T1000 (cell line): ENCODE measurements at places on chromosomes 3 and 15.

- DNase-seq, result no peak
Measured at GRCh38 chr3:109809513-109809912, 472.2 kb upstream of the DPPA4 start.

DNA sequence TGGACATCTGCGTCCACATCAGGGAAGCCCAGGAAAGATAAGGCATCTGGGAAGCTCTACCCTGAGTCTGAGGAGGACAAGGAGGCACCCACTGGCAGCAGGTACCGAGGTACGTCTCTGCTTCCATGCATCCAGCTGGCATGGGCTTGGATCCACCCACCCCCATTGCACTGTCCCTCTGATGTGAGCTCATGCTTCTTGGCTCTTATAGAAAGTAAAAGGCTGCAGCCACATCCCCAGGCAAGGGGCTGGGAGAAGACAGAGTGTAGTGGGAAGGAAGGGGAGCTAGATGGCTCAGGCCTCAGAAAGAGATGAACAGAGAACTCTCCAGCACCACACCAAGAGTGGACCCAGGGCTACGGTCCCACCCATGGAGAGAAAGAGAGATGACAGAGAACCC is 18.2 kb downstream of the PTH1R start:
- DNase-seq, result no peak

DNA sequence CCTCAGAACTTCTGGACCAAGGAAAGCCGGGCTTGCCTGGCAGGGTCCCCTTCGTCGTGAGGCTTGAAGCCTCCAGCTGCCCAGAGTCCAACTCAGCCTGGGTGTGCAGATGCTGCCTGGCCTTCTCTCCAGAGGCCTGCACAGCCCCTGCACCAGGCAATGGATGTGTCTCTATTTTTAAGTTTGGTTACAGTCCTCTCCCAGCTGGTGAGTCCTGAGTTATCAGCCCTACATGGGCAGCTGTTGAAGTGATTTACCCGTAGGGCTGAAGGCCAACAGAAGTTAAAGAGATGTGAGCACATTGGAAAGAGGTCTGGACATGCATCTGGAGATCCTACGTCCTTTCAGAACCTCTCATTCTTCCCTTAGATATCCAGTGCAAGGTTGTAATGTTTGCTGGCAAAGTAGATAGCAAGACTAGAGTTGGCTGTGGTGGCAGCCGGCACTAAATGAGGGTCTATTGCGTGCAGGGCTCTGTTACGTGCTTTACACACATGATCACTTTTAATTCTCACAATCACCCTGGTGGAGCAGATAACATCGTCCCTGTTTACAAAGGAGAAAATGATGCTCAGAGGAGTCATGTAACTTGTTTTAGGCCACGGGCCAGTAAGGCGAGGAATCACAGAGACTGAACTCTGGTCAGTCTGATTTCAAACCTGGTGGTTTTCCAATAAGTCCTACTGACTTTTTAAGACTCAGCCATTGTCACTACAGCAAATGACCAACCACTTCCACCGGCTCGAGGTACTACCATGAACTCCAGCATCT is 9.9 kb downstream of the FYCO1 start:
- DNase-seq, result no peak

DNA sequence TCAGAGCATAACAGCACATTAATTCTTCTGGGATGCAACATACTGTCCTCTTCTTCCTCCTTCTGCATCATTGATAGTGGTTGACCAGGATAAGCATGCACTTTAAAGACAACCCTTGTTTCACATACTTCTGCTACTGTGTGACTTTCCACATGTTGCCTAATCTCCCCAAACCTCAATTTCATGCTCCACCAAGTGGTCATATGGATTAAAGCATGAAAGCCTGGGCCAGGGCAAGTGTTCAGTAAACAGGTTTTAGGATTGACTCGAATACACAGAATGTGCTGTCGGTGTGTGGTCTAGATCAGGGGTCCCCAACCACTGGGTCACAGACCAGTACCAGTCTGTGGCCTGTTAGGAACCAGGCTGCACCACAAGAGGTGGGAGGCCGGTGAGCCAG is 22.5 kb upstream of the BFSP2 start:
- no peak for DNase-seq

DNA sequence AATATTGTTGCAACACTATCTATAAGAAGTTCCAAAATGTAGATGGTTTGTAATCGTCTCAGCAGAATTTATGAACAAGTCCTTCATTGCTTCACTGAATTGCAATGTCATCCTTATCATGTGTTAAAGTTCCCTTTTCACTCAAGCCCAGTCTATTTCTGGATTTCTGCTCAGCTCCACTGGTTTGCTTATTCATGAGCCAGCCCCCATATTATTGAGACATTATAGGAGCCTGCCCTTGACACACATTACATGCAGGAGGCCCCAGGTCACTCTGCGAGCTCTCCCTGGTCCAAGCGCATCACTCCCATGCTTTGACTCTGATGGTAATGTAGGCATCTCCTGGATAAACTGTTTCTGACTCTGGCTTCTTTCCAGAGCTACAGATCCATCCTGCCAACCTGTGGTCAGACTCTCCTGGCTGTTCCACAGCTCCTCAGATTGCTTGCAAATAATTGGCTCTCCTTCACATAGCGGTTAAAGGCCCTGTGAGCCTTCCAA is 56.9 kb downstream of the ABTB1 start:
- DNase-seq, result no peak

DNA sequence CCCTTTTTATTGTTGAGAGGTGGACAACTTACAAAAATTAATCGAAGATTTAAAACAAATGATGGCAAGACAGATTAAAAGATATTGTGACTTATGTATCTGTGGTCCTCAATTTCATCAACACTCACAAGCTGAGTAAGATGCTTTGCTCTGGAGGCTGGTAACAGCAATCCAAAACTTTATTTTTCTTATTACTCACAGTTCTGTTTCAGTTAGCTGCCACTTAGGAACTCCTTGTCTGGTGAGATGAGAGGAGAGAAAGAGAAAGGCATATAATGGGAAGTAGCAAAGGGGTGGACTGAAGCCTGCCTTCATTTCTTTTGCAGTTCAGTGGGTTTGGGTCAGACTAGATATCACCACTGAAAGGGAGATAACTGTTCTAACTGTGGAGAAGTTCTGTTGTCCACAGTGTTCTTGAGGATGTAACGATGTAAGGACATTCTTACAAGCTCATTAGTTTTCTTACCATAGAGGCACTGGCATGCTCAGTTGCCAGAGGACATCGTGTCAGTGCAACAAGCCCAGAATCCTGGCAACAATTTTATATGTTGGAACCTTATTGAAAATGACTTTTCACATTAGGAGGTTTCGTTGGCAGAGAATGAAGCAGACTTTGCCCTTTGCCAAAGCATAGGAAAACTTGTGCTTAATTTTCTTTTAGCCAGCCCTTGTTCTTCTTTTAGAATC is 93.6 kb downstream of the PLCL2 start:
- no peak for DNase-seq
